ENCODE measurements at places on chromosomes 1 and 21.
A peak's percentile ranks its signal among the peaks of the same experiment; 100 is the strongest.

DNA sequence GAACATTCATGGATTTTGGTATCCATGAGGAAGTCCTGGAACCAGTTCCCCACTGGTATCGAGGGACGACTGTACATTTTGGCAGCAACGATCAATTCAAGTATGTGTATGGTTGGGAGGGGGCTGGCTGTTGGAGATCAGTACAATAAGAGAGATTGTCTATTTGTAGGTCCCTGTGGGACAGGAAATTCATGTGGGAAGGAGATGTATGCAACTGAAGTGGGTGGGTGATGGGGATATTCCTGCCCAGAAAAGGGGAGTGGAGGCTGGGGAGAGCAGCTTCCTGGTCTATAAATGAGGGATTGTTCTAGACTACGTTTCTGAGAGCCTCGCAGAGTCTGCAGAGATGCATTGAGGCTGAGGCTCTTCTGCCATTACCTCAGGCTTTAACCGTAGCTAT, 140.2 kb upstream of the MAGI3 start:
- DNase-seq = no peak

DNA sequence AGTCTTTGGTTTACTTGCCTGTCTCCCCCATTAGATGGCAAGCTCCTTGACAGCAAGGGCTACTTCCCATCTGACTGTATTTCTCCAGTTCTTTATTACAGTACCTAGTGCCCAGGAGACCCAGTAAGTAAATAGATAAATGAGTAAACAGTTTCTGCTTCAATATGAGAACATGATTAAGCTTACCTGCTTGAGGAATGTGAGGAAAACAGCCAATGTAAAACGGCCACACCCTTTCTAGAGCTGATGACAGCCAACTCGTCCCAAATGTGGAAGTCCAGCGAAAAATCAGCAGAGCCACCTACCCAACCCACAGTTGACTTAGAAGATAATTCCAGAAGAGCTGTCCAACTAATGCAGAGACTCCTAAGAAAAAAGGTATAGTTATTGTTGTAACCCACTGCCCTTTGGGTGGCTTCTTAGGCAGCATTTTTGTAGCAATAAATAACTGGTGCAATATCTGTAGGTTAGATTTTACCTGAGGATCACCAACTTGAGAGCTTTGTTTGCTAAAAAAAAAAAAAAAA, 6.5 kb upstream of the DR1 start:
- no peak for DNase-seq

DNA sequence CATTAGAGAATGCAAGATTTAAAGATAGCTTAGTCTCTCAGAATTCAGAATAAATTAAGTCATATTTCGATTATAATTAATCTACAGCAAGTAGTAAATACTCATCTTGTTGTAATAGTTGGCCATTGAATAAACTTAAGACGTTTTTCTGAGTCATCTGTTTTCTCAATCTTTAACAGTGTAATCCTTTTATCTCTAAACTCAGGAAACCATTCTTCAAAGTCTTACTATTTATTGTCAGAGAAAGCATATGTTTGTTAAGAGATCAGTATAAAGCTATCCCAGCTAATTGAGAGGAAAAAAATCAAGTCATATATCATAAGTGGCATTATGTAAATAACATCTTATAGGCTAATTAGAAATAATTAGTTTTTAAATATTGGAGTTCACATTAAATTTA, 201.2 kb upstream of the ADAMTS5 start:
- DNase-seq = no peak

DNA sequence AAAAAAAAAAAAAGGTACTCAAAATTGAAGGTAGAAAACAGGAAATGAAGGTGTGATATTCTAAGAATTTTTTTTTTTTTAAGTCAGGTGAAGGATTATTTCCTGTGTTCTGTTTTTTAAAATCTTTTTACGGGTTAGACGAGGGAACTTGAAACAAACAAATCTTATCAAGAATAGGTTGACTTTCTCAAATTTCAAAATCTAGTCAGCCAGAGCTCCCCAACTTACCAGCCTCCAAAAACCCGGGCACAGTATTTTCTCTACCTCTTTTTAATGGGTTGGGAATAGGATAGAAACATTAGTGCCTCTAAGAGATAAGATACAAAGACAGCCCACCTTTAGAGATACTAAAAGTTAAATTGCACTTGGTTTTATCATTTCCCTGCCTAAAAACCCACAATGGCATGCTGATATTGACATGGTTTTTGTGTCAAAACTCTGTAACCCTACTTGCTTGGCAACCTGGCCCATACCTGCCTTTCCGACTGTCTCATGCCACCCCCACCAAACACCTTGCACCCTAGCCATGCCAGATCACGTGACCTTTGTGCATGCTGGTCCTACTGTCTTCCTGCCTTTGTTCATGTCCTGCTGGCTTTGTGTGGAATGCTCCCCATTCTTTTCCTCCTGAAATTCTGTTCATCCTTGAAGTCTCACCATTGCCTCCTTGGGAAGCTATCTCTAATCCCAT, 4.2 kb downstream of the RCAN3 start:
- DNase-seq = no peak

GRCh38 chr21:35211782-35212181, 162.7 kb upstream of the RUNX1 start:
- no peak for DNase-seq

GRCh38 chr21:36104317-36105300, 30.3 kb upstream of the CBR3 start:
- peak; percentile 42 for DNase-seq

GRCh38 chr1:33370301-33370700, 49.4 kb upstream of the A3GALT2 start:
- DNase-seq = no peak

Measured in stimulated activated CD8-positive, alpha-beta memory T cell treated with anti-CD3 and anti-CD28 coated beads, Interleukin-7, amount 100 ng/mL, for 48 hours (primary cell).